Right renal pelvis (tissue), 4 donors: ENCODE measurements at places on chromosomes 2 and 18. TPM values are rescaled to one million over a fixed set of nuclear protein-coding genes. Genes with fewer than 3 reads are reported as not detected.

Gene APCDD1
- 109 TPM for polyA plus RNA-seq

Gene QPCT
- polyA plus RNA-seq: 15.4 TPM

Gene RESP18
- not detected for polyA plus RNA-seq

Gene C18orf54
- 10.4 TPM for polyA plus RNA-seq

Gene DLX1
- 0.17 TPM for polyA plus RNA-seq

Gene DNAH7
- polyA plus RNA-seq: 6.5 TPM

Gene C2orf15
- polyA plus RNA-seq: 12.8 TPM

Gene AQP12B
- 1.1 TPM for polyA plus RNA-seq

Gene OTOF
- 0.07 TPM for polyA plus RNA-seq

Gene SLC14A1
- polyA plus RNA-seq: 4.7 TPM
